Fibroblast of upper back skin (primary cell): ENCODE measurements at places on chromosomes 2 and 18.

GRCh38 chr2:20050646-20051531 lies 539 bp downstream of the LAPTM4A start:
- peak; percentile 65 for DNase-seq

GRCh38 chr18:6778459-6779247 lies 49.1 kb downstream of the ARHGAP28 start:
- no peak for DNase-seq

DNA sequence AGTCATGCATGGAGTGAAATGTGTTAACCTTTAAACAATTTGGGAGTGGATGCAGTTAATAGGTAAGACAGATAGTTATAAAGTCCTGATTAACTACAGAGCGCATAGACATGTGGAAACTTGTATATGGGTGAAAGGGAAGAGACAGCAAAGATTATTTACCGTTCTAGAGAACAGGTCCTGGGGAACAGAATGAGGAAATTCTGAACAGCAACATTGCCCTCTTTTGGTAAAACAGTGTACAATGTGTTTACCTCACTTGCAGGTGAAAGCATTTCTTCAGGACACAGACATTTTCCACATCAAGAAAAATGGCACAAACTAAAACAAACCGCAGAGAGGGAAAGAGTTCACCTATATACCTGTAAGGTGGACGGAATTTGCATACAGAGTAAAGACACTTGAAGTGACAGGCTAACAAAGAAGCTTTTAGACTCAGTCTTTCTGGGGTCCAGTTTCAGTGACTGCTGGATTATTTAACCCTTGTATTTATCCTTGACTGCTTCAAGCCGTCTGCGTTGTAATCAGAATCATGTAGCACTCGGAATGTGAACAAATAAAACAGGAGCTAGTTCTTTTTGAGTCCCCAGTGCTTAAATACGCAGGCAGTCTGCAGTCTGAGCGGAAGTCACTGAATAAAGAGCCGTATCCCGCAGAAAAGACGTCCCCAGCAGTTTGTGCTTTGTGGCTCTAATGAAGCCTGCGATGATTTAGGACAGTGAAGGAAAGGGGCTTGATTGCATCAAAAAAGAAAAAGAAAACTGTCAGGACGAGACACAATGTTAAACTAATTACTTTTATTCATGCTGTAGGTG lies 364.8 kb upstream of the GALNT5 start:
- DNase-seq: peak; percentile 52

DNA sequence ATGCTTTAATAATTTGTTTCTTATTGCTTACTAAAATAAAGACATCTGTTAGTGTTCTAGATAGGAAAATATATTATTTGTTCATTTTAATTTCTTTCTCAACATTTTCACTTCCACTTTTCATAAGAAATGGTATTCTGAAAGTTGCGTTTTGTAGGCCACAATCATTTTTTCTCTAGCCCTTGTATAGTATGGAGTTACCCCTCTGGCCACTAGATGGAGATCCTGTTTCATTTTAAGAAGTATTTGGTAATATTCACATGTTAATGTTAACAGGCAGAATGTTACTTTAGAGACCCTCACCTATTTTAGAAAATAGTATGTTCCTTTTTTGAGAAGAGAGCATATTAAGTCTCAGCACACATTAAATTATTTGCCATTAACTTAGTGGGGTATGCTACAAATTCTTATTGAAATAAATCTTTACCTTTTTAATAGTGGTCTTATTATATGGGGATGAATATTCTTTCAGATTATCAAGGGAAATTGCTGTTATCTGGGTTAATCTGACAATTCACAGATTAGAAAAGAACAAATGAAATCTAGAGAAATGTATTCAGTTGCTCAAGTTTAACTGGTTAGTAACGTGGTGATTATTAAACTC lies 73.9 kb upstream of the TTC27 start:
- DNase-seq: peak; percentile 54

DNA sequence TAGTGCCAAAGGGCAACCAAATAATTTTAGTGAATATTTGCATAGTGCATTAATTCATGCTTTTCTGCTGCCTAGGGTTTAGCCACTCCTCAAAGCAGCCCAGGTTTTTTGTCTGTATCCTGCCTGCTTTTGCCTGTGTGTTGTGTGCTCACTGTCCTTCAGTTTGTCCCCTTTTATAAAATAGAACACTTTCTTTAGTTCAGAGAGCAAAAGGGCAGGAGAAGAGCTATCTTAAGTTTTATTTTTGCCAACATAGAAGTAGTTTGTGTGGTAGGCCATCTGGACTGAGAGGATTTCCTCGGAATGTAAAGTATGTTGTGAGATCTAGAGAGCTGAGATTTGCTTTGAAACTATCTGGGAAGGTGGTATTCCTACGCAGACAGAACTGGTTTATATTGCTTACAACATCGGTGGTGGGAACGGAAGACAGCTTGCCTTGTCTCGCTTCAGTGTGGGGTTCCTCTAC lies 64.9 kb downstream of the EML4 start:
- peak; percentile 77 for DNase-seq

DNA sequence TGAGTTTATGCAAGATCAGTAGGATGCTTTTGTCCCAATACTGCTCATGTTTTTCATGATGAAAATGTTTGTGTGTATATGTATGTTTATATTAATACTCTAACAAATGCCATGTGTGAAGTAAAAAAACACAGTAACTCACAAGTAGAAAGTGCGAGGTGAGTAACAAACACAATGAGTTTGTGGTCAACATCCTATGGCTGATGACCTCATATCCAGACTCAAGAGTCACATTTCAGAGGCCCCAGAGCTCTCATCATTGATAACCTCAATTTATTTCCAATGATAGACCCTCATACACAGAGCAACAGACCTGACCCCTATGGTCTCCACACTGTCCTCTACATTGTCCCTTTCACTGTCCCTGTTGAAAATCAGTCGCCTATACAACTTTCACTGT lies 34.5 kb downstream of the ZNF519 start:
- no peak for DNase-seq

- no peak for DNase-seq
Measured at GRCh38 chr2:71298914-71299313, 32.7 kb upstream of the ZNF638 start.

GRCh38 chr2:169189132-169189531 lies 119.8 kb downstream of the DHRS9 start:
- DNase-seq: no peak

DNA sequence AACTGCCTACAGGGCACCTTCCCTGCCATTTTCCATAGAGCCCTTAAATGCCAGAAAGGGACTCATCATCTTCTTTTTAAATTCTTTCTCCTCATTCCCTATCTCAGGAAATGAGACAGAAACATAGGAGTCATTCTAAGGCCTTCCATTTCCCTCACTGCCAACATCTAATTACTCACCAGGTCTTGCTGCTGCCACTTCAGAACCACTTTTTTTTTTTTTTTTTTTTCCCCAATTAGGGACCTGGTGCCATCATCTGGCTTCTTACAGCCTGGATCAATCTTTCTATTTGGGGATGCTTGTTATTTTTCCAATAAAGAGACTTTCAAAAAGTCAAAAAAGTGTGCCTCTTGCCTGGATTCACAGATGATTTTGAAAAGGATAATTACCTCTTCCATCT lies 373.4 kb downstream of the LPIN1 start:
- DNase-seq: peak; percentile 38

DNA sequence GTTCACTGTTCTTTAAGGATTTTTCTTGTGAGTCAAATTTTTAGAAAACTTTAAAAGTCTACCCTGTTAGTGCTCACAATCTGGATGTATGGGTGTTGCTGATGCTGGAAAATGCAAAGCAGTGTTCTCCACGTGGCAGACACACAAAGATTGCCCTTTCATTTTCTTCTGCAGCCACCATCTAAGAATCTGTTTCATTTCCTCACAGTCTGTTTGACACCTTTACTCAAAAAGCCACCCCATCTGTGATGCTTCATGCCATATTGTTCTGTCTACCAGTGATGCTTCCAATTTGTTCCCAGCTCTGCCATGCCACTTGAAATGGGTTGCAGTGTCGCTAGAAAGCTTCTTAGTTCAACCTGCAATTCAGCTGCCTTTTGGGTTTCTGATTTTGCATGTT lies 464.2 kb upstream of the UBE2E3 start:
- DNase-seq: no peak

DNA sequence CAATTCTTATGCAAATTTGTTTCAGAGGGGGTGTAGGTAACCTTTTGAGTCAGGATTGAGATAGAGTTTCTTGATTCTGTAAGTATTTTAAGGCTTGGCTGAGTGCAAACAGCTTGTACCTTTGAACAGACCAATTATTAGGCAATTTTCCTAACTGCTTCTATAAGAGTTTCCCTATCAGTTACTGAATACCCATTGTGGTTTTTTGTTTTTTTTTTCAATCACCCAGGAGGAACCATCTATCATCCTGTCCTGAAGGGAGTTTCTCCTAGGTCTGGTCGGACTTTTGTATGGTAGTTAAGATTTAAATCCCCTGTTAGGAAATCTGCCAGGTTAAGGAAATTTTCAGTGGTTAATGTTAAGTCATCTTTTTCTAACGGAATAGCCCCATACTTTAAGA lies 319.4 kb upstream of the SLC39A10 start:
- DNase-seq: peak; percentile 35

GRCh38 chr2:190575263-190575662 lies 40.7 kb upstream of the NEMP2 start:
- no peak for DNase-seq

GRCh38 chr2:216714376-216714775 lies 19.0 kb upstream of the IGFBP5 start:
- peak; percentile 74 for DNase-seq

GRCh38 chr18:9287036-9287435 lies 47.5 kb upstream of the TWSG1 start:
- no peak for DNase-seq

GRCh38 chr2:37934591-37935513 lies 9.8 kb downstream of the RMDN2 start:
- no peak for DNase-seq

GRCh38 chr18:8208716-8209115 lies 400.5 kb upstream of the RAB12 start:
- DNase-seq: no peak

- no peak for DNase-seq
Measured at GRCh38 chr2:96882230-96882629, 12.3 kb upstream of the SEMA4C start.

- peak; percentile 56 for DNase-seq
Measured at GRCh38 chr18:45291621-45292615, 323.4 kb upstream of the SLC14A2 start.

DNA sequence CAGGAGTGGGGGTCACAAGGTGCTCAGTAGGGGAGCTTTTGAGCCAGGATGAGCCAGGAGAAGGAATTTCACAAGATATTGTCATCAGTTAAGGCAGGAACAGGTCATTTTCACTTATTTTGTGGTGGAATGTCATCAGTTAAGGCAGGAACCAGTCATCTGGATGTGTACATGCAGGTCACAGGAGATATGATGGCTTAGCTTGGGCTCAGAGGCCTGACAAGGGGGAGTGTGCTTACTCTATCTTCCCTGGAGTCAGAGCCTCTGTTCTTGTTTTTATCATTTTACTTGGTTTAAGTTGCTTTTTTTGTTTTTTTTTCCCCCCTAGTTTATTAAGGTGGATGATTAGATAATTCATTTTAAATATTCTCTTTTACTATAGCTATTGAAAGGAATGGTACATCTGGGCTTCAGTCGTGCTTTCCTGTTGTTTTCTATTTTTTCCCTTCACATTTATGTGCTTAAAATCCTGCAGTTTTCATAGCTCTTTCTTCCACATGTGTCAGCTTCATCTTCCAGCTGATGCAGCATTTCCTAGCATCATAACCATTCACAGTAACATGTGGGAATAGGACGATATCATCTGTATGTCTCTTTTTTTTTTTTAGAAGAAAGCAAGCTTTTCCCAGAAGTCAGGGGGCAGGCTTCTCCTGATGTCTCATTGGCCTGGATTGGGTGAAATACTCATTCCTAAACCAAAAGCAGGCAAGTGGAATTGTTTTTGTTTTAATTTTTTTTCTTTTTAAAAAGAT lies 15.4 kb downstream of the ZNF396 start:
- no peak for DNase-seq

GRCh38 chr2:86249579-86250391 lies 50.5 kb downstream of the MRPL35 start:
- DNase-seq: peak; percentile 86

DNA sequence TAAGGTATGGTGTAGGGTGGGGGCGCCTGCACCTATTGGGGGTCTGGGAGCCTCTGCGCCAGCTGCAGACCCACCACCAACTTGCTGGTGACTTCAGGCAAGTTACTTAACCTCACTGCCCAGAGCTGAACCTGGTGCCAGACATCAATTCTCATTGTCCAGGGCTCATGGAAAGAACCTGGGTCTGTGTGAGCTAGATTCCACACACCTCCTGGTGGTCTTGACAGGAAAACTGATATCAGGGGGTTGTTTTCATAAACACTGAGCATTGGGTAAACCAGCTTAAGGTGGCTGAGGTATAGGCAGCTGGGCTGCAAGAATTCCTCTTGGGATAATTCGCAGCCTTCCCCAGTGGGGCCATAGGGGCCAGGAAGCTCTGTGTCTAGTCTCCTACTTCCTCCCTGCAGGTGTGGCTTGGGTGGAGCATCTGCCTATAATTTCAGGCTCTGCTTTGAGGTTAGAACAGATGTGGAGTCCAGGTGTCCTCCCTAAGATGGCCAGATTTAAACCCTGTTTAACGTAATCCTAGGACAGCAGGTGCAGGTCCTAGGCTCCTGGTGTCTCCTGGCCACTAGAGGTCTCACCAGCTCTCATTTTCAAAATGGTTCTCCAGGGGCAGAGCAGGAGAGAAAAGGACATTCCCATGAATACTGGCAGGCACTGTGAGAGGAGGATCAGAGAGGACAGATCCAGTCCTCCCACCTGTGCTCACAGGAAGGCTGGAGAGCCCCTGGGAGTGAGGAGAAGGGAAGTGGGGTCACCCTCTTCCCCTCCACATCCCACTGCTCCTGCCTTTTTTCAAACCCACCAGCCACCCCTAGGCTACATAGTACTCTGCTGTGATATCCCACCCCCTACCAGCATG lies 100.4 kb upstream of the SMAD2 start:
- peak; percentile 51 for DNase-seq

GRCh38 chr2:105814291-105814940 lies 69.7 kb downstream of the NCK2 start:
- peak; percentile 25 for DNase-seq

- no peak for DNase-seq
Measured at GRCh38 chr2:239750929-239751678, 274.0 kb downstream of the NDUFA10 start.

DNA sequence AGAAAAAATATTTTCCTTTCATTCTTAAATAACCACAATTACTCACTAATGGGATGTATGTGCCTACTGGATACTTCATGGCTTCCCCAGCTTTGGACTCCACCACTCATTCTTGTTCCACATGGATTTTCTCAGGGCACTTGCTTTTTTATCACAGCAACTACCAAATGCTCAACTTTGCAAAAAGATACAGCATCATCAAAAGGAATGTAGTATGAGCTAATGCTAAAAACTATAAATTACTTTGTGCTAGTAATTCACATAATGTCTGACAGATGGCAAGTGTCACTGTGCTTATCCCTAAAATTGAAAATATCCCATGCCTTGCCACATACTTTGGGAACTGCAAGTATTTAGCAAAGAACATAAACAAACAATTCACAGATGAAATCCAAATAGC lies 130.4 kb upstream of the ZFP36L2 start:
- peak; percentile 67 for DNase-seq

DNA sequence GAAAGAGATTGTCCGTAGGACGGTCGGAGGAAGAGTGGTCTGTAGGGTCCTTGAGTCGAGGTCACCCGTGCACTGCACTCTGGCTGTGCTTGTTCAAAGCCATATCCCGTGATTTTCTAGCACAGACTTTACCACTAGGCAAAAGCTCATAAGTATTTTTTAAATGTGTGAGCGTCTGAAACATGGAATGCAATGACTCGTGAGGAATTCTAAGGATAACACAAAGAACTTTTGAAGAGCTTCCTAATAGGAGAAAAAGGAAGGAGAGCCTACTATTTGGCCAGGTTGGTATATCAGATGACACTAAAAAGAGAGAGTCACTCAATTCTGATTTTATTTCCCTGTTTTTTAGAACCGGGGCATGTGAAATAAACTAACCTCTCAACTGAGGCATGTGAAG lies 68.3 kb downstream of the CD28 start:
- DNase-seq: peak; percentile 66
